ENCODE measurements at places on chromosomes 5 and 9.

DNA sequence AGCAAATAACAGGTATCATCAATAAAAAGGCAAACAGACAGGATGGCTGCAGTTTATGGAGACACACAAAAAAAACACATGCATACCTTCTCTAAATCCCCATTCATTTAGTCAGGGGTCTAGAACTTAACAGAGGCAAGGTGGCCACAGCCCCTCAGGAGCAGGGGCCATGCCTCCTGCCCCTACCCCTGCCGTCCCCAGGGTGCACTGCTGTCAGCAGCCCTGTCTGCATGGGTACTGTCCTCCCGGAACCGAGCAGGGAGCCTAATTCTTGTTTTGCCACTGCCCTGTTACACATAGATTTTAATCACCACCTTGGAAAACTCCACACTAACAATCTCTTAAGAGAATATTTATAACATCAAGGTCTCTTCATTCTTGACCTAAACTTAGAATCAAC, 39.0 kb downstream of the ADAMTS12 start:
- no peak for DNase-seq

- DNase-seq: no peak
These were observed 353.3 kb downstream of the MAN2A1 start for GRCh38 chr5:110043025-110043424.

DNA sequence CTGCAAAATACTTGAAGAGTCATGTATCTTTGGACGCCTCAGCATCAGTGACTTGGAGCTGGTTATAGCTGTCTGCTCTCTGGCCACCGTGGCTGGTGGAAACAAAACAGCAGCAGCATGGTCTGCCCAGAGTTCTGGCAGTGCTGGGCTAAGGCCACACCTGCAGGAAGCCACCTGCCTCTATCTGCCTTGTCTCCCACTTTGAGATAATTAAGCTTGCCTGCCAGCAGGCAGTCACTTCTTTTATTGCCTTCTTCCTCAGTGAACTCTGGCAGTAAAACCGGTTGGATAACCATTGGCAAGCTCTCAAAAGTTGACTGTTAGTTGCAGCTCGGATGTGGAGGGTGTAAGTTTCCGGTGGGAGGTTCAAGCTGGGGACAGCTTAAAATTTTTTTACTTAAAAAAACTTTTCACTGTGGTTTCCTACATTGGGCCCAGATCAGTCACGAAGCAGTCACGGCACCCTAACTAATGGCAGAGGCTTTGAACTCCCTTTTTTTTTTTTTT, 4.9 kb downstream of the SMIM3 start:
- peak; percentile 82 for DNase-seq

DNA sequence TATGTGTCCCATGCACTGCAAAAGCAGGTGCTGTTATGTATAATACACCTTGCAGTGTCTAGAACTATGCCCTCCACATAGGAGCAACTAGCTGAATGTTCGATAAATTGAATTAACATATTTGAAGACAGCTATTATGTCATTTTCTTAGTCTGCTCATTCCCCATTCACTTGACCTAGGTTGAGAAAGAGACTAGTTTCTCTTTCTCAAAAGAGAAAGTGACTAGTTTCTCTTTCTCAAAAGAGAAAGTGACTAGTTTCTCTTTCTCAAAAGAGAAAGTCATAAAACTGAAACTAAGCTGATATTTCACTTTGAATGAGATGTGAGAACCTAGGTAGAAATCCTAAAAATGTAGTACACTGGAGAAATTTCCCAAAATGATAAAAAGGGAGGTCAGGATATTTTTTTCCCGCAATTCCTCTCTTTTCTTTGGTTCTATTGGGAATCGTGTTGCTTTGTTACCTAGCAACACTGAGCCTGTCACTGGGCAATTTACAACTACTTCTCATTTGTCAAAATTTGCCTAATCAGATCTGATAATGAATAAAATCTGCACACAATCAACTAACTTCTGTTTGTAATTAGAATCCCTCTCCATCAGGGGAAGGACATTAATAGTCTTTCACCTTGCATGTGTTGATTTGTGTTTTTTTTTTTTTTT, 132.0 kb upstream of the GRIA1 start:
- DNase-seq: no peak

DNA sequence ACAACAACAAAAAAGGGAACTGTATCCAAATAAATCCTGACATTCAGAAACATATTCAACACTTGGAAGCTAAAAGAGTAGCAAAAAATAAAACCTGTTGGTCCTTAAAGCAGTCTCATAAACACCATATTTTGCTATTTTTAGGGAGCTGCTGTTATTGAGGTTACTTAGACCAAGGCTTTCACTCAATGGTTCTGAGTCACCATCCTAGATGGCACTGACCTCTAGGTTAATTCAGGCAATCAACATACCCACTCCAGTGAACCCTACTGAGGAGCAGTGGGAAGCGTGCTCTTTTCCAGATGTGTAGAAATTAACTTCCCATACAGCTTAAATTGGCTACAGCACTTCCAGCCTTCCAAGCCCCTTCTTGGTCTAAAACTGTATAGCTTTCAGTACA, 5.2 kb downstream of the GNAQ start:
- peak; percentile 61 for DNase-seq

Measured in myocyte (in vitro differentiated cells).